ENCODE measurements at places on chromosomes 6 and 20.

DNA sequence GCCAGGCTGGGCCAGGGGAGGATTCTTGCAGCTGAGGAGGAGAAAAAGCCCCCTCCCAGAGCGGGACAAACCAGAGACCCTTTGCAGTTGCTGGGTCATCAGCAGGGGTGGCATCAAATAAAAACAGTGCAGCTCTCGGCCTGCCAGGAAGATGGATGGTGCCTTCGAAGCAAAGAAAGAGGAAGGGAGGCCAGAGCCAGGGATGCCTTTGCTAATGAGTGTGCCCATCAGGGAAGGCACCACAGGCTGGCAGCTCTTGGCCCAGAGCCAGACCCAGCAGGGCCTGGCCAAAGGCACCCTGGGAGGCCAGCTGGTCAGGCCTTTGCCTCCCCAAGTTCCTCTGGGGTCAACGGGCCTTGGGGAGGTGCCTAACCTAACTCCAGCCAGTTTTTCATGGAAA is 26.3 kb upstream of the ZNF318 start:
- DNase-seq = no peak

GRCh38 chr6:142783499-142783898 is 161.5 kb downstream of the HIVEP2 start:
- DNase-seq = no peak

GRCh38 chr20:10939331-10939941 is 265.6 kb upstream of the JAG1 start:
- DNase-seq = no peak

- DNase-seq = peak; percentile 74
Measured at GRCh38 chr20:16803965-16804792, 56.0 kb downstream of the OTOR start.

DNA sequence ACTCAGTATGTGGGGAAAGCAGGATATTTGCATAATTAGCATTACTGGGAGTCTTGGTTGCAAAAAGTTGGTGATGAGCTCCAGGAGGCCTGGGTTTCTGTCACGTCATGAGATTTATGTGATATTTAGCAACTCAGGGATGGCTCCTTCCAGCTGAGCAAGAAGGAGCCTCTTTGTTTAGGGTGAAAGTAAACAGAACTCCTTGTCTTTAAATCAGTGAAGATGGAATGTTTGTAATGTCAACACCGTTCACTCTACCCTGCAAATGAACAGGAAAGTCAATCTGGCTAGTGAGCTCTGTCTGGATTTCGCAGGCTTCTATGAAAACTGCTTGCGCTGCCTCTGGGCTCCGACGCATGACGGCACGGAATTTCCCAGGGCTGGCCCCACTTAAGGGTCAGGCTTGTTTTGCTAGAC is 86.9 kb downstream of the PXDC1 start:
- DNase-seq = no peak

GRCh38 chr6:145660676-145661075 is 74.6 kb downstream of the EPM2A start:
- DNase-seq = no peak

DNA sequence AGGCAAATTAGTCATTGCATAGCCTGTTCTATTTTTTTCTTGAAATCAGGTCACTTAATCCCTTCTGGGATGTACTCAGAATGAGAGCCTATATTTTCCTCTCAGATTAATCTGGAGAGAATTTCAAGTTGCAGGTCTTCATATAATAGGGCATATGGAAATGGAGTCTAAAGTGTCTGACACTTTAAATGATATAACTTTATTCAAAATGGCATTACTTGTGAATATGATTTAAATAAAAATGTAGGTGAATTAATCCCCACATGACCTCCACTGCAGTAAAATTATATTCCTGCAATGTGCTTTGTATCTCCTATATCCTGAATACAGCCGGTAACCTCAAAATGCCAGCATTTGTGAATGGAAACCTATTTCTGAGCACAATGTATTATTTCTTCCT is 172.5 kb upstream of the BTBD3 start:
- DNase-seq = no peak

GRCh38 chr6:10420546-10421157 is 5.8 kb upstream of the TFAP2A start:
- no peak for DNase-seq

DNA sequence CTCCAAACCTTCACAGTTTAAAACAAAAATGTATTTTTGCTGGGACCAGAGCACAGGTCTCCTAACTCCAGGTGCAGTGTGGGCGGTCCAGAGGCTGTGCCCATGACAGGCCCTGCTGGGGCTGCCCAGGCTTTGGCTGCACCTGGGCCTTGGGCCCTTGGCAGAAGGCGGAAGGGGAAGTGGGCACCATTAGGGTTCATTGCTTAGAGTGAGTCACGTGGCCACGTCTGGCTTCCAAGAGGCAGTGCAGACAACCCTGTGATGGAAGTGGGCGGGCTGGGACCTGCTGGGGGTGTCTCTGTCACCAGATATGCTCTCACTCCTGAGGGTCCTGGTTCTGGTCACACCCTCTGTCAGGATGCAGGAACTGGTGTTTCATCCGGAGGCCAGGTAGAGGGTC is 302.2 kb downstream of the QKI start:
- no peak for DNase-seq

GRCh38 chr20:46034039-46034438 is 5.0 kb downstream of the SLC12A5 start:
- DNase-seq = no peak

- DNase-seq = no peak
Measured at GRCh38 chr6:69422475-69422874, 374.3 kb downstream of the LMBRD1 start.

GRCh38 chr6:35519313-35520015 is 6.8 kb upstream of the TULP1 start:
- no peak for DNase-seq

GRCh38 chr6:18425218-18425617 is 38.1 kb downstream of the RNF144B start:
- DNase-seq = no peak

- no peak for DNase-seq
Measured at GRCh38 chr20:2871111-2871465, 2.2 kb upstream of the PTPRA start.

- no peak for DNase-seq
Measured at GRCh38 chr6:2147766-2148448, 97.5 kb downstream of the GMDS start.

DNA sequence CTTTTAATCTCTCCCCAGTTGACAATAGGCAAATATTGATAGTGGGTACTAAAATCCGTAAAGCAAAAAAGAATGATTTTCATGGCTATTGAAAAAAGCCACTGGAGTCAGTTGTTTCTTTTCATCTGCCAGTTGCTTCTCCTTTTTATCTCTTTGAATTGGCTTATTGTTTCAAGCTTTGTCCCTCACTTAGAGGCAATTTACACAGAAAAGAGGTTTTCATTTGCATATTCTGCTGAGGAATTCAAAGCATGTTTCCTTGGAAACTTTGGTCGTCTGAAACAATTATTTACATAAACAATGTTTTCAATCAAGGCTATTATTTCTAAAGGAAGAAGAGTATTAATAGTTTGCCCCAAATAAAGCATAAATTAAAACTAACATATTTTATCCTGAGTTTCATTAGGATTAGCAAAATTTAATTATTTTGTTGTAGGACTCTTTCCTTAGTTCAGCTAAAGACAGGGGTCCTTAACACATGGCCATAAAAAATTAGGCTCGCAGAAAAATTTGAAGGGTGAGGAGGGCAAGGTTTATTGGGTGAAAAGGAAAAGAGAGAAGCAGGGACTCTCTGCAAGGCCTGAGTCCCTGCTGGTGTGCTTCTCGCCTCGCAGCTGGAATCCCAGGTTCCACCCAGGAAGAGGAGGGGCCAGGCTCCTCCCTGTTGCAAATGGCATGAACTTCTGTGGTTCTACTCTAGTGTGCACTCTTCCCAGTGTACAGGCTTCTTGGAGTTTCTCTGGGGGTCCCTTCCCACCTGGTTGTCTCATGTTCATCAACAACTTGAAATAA is 138.8 kb upstream of the LAMA2 start:
- DNase-seq = peak; percentile 78

- peak; percentile 8 for DNase-seq
Measured at GRCh38 chr6:53581173-53581773, 36.4 kb upstream of the GCLC start.

- no peak for DNase-seq
Measured at GRCh38 chr6:30612213-30612612, 4.8 kb downstream of the PPP1R10 start.

DNA sequence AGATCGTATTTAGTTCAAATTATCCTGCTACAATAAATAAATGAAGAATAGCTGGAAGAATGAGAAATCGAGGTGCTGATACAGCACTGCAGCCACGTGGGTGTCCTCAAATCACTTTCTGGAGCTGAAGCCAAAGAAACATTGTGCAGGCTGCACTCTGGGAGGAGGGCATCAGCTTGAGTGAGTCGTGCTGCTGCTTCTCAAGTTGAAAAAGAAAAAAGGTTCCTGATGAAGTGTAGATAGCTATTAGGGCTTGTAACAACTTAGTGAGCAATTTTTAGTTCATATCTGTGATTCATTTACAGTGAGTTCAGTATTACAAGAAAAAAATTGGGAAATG is 40.5 kb downstream of the DSE start:
- DNase-seq = no peak

DNA sequence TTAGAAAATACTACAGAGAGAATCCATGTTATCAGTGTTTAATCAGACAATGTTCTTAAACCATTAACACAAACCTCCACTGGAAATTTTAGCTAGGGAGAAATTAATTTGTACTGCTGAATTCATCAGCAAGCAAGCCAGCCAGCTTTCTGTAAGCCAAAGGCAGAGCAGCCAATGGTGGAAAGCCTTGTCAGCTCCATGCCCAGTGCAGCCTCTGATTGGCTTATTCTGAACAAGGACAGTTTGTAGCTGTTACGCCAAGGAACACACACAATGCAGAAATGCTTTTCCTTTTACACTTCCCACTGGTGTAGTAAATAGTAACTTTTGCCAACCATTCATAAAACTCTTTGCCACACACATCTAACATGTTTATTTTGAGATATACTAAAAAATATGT is 265.0 kb downstream of the TENT5A start:
- no peak for DNase-seq

GRCh38 chr6:37021356-37022129 is 16.1 kb downstream of the FGD2 start:
- DNase-seq = peak; percentile 43

- DNase-seq = no peak
Measured at GRCh38 chr6:10472634-10473033, 48.5 kb upstream of the GCNT2 start.

- no peak for DNase-seq
Measured at GRCh38 chr6:160973311-160974250, 18.0 kb upstream of the MAP3K4 start.

DNA sequence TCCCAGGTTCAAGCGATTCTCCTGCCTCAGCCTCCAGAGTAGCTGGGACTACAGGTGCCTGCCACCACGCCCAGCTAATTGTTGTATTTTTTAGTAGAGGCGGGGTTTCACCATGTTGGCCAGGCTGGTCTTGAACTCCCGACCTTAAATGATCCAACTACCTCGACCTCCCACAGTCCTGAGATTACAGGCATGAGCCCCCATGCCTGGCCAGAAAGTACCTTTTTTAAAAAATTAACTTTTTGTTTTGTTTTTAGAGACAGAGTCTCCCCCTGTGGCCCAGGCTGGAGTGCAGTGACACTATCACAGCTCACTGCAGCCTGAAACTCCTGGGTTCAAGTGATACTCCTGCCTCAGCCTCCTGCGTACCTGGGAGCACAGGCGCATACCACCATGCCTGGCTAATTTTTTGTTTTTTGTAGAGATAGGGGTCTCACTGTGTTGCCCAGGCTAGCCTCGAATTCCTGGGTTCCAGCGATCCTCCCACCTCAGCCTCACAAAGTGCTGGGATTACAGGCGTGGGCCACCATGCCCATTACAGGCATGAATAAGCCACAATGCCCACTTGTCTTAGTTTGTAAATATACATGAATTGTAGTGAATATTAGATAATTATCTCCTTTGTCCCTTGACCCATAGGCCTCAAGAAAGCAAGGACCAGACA is 17.4 kb upstream of the EEF1A1 start:
- no peak for DNase-seq

- no peak for DNase-seq
Measured at GRCh38 chr6:56242346-56242745, 5.0 kb downstream of the COL21A1 start.
